ENCODE measurements at places on chromosomes 16 and 17. TPM values are rescaled to one million over a fixed set of nuclear protein-coding genes. Genes with fewer than 3 reads are reported as not detected.

DNA sequence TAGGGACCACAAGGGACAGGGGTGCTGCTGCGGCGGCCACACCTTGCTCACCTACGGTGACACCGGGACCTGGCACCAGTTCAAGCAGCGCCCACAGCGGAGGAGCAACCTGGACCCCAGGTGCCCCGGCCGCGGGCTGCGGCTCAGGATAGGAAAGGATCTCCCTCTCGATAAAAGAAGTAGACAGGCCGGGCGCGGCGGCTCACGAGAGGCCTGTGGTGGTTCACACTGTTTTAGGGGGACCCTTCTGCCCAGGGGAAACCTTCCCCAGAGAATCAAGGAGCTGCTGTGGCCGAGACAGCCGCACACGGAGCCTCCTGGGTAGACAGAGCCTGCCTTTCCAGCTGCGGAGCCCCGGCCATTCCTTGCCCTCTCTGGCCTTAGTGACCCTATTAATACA lies 17.9 kb upstream of the ATP2A3 start:
- DNase-seq: no peak

GRCh38 chr16:53081032-53081424 lies 26.2 kb downstream of the CHD9 start:
- no peak for DNase-seq

- DNase-seq: peak; percentile 15
These were observed 134.2 kb downstream of the HS3ST2 start for GRCh38 chr16:22948058-22948602.

GRCh38 chr17:74598346-74599022 lies 6.4 kb upstream of the CD300LD start:
- DNase-seq: no peak

GRCh38 chr16:66188917-66189725 lies 177.4 kb upstream of the CDH5 start:
- peak; percentile 18 for DNase-seq

DNA sequence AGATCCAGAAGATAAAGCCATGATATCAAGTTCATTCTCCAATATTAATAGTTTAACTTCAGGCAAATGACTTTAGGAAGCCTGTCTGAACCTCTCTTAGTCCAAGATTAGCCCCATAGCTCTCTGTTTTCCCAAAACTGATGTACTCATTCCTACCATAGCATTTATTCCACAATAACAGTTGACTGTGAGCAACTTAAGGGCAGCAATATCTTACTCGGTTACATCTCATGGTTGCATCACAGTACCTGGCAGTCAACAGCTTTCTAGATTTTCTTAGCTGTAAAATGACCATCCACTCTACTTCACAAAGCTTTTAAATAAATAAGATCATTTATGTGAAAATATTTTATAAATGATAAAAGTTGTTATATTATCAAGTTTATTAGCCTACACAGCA lies 58.2 kb upstream of the STAC2 start:
- DNase-seq: no peak

- DNase-seq: no peak
These were observed 9.9 kb downstream of the PRSS27 start for GRCh38 chr16:2710021-2710710.

DNA sequence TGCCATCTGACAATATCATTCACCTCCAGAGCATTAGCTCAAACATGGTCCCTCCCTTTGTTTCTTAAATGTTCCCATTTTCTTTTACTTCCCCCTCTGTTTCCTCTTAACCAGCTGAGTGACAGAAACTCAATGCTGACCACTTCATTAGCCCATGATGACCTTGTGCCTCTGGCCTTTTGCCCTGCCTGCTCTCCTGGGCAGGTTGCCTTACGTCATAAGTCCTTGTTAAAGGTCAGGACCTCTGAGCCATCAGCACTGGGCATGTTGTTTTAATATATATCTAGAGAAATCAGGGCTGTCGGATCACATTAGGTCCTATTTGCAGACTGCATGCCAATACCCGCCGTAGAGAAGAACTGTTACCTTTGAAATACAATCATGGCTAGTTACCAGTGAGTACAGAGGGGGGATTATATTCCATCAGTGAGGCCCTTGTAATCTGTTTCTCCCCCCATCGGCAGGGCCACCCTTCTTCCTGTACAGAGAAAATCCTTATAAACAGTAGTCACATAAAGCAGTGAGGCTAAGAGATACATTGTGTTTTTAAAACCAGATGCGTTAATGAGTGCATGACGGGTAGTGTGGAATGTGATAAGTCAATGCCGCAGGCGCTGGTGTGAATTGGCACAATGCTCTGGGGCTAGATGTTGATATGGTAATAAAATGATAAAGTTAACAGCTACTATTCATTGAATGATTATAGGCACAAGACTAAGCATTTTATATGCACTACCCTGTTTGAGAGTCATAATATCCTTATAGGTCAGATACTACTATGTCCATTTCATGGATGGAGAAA lies 94.3 kb upstream of the ZFHX3 start:
- DNase-seq: no peak

DNA sequence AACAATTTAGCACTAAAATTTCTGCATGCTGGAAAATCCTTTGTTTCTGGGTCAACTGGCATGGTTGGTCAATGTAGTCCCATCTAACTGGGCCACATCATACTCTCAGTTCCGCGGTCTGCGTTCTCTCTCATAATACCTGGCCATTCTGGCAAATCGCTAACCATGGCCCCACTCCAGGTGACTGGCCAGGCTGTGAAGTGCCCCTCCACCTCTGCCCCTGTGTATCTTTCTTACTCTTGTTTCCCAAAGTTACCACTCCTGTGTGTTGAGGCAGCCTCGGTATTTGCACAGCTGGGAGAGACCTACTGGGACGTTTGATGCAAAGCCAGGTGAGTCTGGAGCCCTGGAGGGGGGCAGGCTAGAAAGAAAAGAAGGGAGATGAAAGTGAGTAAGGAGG lies 2.0 kb upstream of the TMEM238L start:
- DNase-seq: no peak

DNA sequence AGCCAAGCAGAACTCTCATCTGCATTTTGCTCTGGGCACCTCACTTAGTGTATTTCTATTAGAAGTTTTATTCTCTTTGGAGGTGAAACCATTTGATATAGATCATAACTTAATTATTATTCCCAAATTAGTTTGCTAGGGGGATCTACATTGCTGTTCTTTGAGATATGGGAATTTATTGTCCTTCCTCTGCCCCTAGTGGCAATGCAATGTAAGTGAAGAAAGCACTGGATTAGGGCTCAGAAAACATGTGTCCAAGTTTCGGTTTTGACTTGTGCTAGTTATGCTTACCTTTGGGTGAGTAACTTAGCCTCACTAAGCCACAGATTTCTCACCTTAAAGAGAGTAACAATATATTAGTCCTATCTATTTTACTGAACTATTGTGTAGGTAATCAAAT lies 2.9 kb downstream of the KRT39 start:
- no peak for DNase-seq

DNA sequence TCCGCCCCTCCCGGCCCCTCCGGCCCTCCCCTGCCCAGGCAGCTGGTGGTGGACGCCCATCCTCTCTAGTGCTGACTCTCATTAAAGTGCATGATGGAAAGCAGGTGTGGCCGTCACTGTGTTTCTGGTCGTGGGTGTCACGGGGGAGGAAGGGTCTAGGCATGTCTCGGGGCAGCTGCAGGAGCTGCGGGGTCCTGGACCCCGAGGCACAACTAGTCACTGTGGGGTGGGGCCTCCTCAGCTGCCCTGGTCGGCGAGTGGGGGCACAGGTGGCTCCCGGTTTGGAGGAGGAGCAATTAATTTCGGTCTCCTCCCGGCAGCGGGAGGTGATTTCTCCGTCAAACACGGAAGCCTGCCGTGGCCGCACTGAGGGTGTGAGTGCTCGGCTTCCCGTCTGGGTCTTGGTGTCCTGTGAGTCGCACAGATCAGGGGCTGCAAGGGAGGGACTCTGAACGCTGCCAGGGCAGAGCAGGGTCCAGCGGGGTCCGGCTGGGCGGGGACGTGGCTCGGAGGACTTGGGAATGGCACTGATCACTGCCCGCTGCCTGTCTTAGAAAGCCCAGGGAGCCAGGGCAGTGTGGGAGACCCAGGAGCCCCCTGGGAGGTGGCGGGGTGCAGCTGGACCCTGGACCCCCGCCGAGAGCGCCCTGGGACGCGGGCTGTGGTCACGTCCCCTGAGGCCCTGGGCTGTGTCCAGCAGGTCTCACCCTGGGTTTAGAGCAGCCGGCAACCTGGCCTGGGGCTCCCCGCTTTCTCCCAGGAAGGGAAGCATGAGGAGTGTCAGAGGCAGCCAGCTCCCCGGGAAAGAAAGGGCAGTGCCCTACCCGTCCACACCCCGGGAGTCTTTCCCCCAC lies 3.3 kb downstream of the TPSD1 start:
- DNase-seq: no peak

- DNase-seq: no peak
These were observed 46.9 kb upstream of the NLK start for GRCh38 chr17:27995554-27995953.

- DNase-seq: no peak
These were observed 5.6 kb downstream of the CRYBA1 start for GRCh38 chr17:29252101-29252791.

GRCh38 chr16:30010844-30011713 lies at the start of gene DOC2A:
DOC2A (minus strand) TSS chr16:30011027; CDS start chr16:30010222, 805 bp downstream.
- no peak for DNase-seq

DNA sequence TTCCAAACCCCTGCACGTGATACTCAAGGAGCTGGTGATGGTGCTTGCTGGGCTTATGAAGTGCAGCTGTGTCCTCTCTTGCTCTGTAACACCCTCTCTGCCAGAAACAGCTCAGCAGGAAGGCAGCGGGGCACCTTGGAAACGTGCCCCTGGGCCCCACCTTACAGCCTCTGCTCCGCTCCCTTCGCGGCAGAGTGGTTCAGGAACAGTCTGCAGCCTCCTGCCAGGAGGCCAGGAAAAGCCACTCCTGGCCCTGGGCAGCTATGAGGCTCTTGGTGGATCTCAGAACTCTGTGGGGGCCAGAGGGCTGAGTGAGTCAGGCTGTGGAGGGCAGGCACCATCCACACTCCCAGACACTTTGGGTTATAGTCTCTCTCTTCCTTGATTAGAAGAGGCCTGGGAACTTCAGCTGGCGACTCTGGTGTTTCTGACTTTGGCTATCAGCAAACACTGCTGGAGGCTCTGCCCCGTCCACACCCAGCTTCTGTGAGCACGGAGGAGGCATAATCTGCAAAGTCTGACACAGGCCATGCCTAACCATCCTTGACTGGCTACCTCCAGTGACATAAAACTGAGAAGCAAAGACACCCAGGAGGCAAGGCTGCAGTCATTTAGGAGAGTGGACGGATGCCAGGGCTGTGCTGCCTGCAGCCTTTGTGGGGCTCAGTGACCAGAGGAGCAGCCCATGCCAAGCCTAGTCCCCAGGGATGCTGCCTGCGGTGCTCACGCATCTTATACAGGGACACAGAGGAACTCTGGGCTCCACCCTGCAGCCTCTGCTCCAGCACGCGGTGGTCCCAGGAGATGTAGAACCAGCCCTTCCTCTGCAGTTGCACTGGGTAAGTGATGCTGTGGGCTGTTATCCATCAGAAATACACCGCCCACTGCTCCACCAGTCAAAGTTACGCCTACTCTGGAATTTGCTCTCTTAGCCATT lies 65.3 kb downstream of the METRNL start:
- no peak for DNase-seq

DNA sequence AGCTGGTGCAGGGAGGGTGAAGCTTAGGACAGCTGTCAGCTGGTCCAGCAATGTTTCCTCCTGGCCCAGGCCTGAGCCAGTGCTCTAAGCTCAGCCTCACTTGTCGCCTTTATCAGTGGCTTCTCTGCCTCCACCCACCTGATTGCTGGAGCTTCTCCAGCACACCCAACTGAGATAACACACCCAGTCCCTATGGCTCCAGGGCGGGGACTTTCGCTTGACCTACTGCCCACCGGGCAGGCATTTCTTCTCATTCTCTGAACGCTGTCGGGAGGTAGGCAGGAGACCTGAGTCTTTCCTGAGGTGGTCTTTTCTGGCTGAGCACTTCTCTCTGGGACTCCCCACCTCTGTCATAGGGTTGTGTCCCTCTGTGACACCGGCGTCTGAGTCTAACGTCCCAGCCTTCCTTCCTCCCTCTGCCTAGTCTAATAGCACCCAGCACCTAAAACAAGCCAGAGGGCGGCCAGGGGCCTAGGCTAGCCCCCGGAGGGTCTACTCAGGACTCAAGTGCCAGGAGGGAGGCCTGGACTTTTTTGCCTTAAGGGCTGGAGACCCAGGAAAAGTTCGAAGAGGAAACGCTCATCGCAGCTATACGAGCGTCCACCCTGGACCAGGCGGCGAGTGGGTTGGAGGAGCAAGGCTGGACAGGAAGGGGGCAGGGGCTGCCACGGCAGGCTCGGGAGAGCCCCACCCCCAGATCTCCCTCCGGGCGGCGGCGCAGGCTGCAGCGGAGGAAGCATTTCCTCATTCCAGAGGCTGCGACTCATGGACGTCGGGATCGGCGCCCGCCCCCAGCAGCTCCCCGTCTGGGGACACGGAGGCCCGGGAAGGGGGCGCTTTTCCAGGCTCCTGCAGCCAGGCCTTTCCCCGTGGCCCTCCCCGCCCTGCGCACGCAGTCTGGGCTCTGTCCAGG lies 756 bp downstream of the TAX1BP3 start:
- peak; percentile 57 for DNase-seq

- DNase-seq: no peak
These were observed 70.4 kb upstream of the CLEC18A start for GRCh38 chr16:69880640-69881133.

- no peak for DNase-seq
These were observed 28.3 kb downstream of the XPO6 start for GRCh38 chr16:28183484-28183883.

The GFAP gene
- 708 TPM for total RNA-seq

The PDIA2 gene
- total RNA-seq: 6.4 TPM

The LCAT gene
- 0.47 TPM for total RNA-seq

The DYNLRB2 gene
- total RNA-seq: 1.1 TPM

The LRRC75A gene
- 5.6 TPM for total RNA-seq

The BCL6B gene
- 1.4 TPM for total RNA-seq

The CD300E gene
- total RNA-seq: 0.16 TPM

All from occipital lobe (tissue), 3 donors.